Fibroblast of skin of back (primary cell): ENCODE measurements at places on chromosomes 5 and 9.

- DNase-seq: no peak
Measured at GRCh38 chr9:137300567-137301080, 1.4 kb downstream of the NRARP start.

- DNase-seq: no peak
Measured at GRCh38 chr5:141765896-141766551, 84.0 kb upstream of the ARAP3 start.

DNA sequence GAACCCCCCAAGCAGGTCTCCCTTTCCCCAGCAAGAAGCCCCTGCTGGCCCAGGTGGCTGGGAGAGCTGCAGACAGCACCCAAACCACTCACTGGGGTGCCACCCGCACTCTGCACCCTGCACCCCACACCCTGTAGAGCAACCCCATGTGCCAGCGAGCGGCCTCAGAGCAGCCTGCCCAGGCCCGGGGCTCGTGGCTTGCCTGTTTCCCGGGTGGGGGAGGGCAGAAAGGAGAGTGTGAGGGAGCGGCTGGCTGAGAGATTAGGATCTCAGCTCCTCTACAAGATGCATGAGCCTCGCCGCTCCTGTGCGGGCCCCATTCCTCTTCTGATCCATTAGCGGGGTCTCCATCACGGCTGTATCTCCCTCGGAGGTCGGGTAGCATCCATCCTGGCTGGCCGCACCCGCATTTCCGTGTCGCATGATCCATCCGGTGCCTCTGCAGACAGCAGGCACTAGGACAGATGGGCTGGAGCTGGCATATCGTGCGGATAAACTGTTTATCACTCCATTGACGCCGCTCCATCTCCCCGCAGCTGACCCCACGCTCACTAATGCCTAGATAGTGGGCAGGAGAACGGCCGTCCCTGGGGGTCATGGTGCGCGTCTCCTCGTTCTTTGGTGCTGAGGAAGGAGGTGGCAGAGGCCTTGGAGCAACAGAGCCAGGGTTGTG is 54.4 kb downstream of the MRPL36 start:
- DNase-seq: no peak

GRCh38 chr9:93825348-93826115 is 129.6 kb downstream of the BARX1 start:
- no peak for DNase-seq

DNA sequence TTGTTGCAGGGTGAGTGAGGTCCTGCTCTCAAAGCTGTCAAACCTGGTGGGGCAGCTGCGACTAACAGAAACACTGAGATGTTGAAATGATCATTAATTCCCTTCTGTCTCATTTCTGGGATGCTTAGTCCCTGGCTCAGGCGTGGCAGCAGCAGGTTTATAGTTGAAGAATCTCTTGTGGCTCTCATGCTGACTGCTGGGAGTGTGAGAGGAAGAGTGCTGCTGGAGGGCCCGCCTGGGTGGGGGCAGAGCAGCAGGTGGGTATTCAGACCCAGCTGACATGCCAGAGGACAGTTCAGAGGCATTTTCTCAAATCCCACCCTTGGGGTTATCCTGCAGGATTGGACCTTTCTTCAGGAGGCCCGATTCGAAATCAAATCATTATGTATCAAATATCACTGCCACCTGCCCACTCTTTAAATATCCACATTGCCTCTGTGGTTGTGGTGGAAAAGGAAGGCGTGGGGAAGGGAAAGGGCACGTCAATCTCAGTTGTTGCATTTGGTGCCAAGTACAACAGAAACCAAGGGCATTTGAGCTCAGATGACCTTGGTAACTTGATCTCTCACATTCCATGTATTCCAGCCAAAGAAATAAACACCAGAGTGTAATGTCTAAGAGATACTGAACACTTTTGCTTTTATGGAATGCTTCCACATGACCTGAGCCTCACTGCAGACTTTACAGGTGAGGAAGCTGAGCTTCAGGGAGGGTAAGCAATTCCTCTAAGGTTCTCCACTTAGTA is 224.3 kb downstream of the AOPEP start:
- no peak for DNase-seq

- DNase-seq: no peak
Measured at GRCh38 chr5:40315126-40315525, 364.6 kb upstream of the PTGER4 start.

- peak; percentile 21 for DNase-seq
Measured at GRCh38 chr9:131096269-131097125, at the start of gene AIF1L. Gene AIF1L, plus strand, starts transcription at chr9:131096531. Its CDS starts 99 bp downstream, at chr9:131096630.

DNA sequence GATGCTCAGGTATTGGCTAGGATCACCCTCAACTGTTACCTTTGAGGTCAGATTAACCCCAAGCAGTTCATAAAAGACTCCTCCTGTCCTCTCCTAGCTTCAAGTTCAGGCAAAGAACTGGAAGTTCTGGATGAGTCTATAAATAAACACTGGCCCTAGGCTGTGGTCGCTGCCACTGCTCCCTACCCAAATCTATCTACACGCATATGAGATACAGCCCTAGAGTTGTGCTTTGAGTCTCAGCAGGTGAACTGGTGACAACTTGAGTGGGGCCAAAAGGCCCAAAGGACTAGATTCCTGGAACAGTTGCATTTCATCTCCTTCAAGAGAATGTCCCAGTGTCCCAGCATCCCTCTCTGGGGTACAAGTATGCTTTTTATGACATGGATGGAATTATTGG is 62.6 kb downstream of the SAXO1 start:
- DNase-seq: no peak

DNA sequence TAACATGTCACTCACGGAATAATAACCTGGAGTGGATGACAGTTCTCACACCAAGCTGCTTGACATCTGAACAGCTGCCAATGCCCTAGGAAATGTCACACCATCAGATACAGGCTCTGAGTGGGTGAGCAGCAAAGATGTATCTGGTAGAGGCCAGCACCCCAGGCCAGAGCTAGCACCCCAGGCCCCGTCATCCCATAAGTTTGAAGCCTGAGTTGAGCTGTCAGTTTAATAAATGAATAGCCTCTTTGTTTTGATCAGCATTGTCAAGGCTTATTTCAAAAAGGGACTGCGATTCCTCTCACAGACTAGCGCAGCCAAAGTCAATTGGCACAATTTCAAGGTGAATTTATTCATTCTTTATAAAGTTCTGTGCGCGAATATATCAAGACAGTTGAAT is 1327.1 kb downstream of the MAT2B start:
- no peak for DNase-seq

DNA sequence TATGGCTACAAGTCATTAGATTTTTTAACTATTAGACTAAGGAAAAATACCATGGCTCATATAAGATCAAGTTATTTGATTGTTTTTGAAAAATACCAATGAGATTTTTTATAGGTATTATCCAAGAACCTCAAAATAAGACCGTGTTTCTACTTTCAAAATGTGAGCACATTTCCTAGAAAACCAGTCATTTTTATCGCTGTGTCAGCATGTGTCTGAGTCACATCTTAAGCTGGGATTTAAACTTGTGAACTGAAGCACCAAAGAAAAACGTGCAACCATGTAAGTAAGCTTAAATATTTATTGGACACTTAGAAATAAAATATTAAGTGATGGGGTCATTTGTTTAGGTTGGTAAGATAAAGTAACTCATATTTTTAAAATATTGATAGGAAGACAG is 1676.0 kb upstream of the NUDT12 start:
- no peak for DNase-seq

GRCh38 chr5:72841756-72842535 is 25.5 kb downstream of the TNPO1 start:
- peak; percentile 66 for DNase-seq

GRCh38 chr5:140925806-140926442 is at the start of gene PCDHAC1:
Gene PCDHAC1, plus strand, starts transcription at chr5:140926299. Its CDS starts 594 bp downstream, at chr5:140926893.
- no peak for DNase-seq

DNA sequence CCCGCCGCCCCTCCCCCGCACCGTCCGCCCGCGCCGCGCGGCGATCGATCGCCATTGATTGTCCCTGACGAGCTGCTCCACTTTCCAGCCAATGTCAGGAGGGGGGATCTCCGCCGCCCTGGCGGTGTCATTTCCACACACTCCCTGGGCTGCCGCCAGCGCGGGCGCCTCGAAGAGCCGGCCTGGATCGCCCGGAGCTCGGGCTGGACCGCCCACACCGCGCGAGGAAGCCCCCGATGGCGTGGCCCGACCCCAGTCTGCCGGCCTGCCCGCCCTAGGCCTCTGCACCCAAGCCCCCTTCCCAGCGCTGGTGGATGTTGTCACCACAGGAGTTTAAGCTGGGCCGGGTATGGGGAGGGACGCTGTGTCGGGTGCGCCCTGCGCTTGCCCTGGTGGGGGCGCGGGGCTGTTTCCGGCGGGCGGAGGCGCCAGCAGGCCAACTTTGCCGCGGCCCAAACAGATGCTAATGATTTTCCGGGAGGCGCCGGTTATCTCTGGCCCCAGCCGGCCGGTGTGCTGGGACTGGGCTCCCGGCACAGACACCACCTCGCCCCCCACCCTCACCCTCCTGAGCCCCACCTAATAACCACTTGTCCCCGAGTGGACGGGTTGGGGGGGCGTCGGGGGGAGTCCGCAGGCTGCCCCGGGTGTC is 10.6 kb upstream of the CXXC5 start:
- DNase-seq: peak; percentile 81

DNA sequence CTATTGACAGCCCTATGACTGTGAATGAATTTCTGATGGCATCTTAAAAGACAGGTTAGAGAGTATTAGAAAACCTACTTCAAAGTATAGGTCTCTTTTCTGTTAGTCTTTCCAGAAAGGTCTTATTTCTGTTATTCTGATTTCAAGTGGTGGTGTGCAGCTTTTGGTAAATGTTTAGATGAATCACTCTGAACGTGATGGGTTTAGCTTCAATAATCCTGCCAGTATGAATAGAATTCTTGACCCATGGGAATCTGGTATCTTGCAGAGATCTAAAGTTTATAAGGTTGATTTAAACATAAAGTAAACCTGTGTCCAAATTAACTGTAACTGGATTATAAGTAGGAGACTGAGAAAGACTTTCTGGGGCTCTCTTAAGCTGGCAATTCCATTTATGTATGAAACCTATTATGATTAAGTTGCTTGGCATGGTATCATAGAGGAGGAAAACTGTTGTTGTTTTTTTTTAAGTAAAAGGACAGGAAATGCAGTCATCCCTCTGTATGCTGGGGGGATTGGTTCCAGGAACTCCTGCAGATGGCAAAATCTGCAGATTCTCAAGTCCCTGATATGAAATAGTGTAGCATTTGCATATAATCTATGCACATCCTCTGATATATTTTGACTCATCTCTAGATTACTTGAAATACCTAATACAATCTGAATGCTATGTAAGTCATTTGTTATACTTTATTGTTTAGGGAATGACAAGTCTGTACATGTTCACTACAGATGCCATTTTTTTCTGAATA is 77.0 kb upstream of the ADAMTS19 start:
- peak; percentile 33 for DNase-seq

- peak; percentile 34 for DNase-seq
Measured at GRCh38 chr5:156208271-156208670, 118.7 kb upstream of the SGCD start.

GRCh38 chr9:8070779-8071444 is 271.3 kb upstream of the DMAC1 start:
- no peak for DNase-seq

- DNase-seq: no peak
Measured at GRCh38 chr5:150497989-150498317, 10.0 kb upstream of the NDST1 start.

- DNase-seq: no peak
Measured at GRCh38 chr9:71746023-71746757, 22.1 kb downstream of the CEMIP2 start.

DNA sequence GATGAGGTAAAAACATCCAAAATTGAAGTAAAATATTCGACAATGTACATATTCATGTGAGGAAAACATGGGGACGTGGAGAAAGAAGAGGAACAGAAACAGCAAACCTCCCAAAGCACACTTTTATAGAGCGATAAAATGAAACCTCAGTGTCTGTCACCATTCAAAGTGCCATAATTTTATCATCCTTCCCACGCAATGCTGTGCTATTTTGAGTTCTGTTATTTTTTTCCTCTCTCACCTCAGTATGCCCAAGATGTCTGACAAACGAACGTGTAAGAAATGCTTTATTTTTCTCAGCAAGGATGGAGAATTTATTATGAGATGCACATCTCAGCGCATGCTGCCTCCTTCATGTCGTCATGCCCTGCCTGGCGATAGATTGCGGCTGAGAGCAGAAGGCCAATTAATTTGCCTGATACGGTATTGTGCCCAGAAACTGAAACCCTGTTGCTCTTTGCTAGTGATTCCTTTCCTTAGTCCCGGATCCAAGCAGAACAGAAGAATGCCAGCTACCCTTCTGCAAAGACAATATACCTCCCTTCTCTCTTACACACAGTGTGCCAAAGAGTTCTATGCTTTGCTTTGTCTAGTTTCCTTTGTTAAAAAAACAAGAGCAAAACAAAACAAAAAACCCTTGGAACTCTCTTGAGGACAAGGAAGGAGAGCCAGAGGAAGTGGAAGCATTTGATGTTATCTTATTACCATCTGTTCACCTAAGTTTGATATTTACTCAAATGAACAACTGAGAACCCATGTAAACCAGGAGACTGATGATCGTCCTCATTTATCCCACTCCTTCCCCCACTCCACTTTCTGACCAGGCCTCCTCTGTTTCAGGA is 192.4 kb downstream of the SEMA6A start:
- DNase-seq: no peak

DNA sequence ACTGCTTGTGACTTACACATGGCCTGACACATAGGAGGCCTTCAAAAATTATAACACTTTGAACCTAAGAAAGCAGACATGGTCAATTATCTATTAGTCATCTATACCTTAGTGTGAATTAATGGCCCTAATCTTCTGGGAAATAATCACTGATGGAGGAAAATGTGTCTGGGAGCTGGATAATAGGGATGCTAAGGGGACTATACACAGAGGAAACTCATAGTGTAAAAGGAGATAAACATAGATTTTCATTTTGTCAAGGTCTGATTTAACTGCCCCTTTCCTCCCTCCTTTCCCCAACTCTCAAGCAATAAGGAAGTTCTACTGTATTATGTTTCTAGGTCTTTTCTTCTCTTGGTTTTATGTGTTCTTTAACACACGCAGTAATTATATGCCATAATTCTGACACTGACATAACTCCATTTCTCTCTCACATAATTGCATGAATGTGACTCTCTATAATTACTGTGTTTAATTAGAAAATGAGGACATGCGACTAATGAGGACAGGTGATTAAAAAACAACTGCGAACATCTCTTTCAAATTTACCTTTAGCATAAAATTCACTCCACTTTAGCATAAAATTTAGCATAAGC is 18.7 kb upstream of the PRELID2 start:
- no peak for DNase-seq

DNA sequence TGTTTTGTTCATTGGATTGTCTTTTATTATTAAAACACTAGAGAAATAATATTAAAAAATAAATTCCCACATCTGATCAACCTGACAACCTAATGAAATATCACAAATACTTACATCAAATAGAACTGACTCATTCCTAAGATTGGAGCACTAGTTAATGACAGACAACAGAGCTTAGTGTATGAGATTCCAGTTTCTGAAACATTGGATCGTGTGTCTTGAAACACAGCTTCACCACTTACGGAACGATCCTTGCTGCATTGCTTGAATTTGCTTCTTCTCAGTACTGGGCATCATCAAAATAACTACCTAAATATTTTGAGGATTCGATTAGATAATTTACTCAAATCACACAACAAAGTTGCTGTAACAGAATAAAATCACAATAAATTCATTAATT is 667.2 kb upstream of the CDH18 start:
- no peak for DNase-seq
